ENCODE measurements at places on chromosomes 3 and 15. TPM values are rescaled to one million over a fixed set of nuclear protein-coding genes. Genes with fewer than 3 reads are reported as not detected.

The FMN1 gene
- total RNA-seq, result 3.9 TPM

The GOLGA6B gene
- not detected for total RNA-seq

The NUDT16 gene
- total RNA-seq, result 12.5 TPM

The GLCE gene
- 22.8 TPM for total RNA-seq

The PLSCR5 gene
- total RNA-seq, result not detected

The CPLX3 gene
- total RNA-seq, result not detected

The TTLL13 gene
- 0.39 TPM for total RNA-seq

The TGM4 gene
- total RNA-seq, result 0.46 TPM

The DCLK3 gene
- not detected for total RNA-seq

The NRROS gene
- total RNA-seq, result 8.8 TPM
